IMR-90 (cell line): ENCODE measurements at places on chromosomes 3 and 15. TPM values are rescaled to one million over a fixed set of nuclear protein-coding genes. Genes with fewer than 3 reads are reported as not detected.

The PAK2 gene
- 33.9 and 36.0 TPM in 2 replicates for total RNA-seq

The IL1RAP gene
- 9.4 and 11.3 TPM in 2 replicates for total RNA-seq

The LSMEM2 gene
- total RNA-seq: under 0.01 TPM in 2 replicates

The NEK4 gene
- total RNA-seq: 16.9 and 24.7 TPM in 2 replicates

The ZKSCAN7 gene
- 4.7 TPM in 2 replicates for total RNA-seq

The ATP13A4 gene
- total RNA-seq: under 0.01 TPM in 1 of 2 replicates, not detected in the other

The MKRN3 gene
- under 0.01 and 0.56 TPM in 2 replicates for total RNA-seq

The ZDHHC19 gene
- total RNA-seq: not detected in 2 replicates

The MCTP2 gene
- 8.6 and 9.9 TPM in 2 replicates for total RNA-seq

The CPLX3 gene
- total RNA-seq: not detected in 2 replicates

The GOLGA6L4 gene
- 0.54 and 0.83 TPM in 2 replicates for total RNA-seq

The AADAC gene
- not detected in 2 replicates for total RNA-seq

The SMCO1 gene
- total RNA-seq: not detected in 2 replicates

The SCN5A gene
- total RNA-seq: 1.7 and 2.0 TPM in 2 replicates

The ACKR4 gene
- 0.18 TPM in 1 of 2 replicates, not detected in the other for total RNA-seq

The TIMP4 gene
- 0.54 and 0.56 TPM in 2 replicates for total RNA-seq

The OXSR1 gene
- total RNA-seq: 37.6 and 50.5 TPM in 2 replicates

The SOX14 gene
- not detected in 2 replicates for total RNA-seq
